ENCODE measurements at places on chromosomes 3 and 15.

GRCh38 chr3:179299999-179300613, 22.7 kb upstream of the ZNF639 start:
- DNase-seq: no peak

DNA sequence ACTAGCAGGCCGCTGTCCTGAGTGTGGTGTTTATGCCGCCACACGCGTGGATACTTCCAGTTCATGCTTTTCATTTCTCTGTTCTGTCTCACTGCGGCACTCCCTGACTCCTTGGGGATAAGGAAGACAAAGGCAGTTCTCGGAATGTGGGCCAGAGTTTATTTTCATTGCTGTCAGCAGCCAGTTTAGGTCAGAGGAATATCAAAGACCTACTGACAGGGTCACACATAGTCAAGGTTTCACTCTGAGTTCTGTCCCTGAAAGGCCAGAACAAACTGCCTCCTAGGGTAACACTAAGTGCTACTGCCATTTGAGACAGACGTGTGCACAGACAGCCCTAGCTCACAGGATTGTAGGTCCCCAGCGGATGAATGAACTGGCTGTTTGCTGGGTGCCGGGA, 27.3 kb upstream of the SPTBN5 start:
- no peak for DNase-seq

GRCh38 chr15:31329640-31330010, 3.0 kb downstream of the KLF13 start:
- DNase-seq: no peak

GRCh38 chr3:112247350-112247749, 46.7 kb downstream of the SLC9C1 start:
- DNase-seq: no peak

GRCh38 chr3:155420881-155421486, 127.5 kb upstream of the STRIT1 start:
- DNase-seq: no peak

DNA sequence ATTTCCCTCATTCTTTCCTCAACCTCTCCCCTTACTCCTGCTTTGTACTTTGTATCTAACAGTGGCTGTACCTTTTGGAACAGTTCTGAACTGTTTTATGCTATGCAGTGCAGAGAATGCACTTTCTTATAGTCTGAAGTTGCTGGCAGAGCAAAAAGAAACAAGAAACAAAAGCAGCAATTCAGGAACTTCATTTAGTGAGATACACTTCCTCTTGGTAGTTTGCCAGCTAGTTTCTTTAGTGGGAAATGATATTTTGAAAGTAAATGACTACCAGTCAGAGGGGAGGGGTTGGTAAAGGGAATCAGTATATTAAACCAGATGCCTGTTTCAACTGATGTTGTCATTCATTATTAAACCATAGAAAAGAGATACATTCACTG, 55.0 kb upstream of the CHD2 start:
- DNase-seq: no peak

DNA sequence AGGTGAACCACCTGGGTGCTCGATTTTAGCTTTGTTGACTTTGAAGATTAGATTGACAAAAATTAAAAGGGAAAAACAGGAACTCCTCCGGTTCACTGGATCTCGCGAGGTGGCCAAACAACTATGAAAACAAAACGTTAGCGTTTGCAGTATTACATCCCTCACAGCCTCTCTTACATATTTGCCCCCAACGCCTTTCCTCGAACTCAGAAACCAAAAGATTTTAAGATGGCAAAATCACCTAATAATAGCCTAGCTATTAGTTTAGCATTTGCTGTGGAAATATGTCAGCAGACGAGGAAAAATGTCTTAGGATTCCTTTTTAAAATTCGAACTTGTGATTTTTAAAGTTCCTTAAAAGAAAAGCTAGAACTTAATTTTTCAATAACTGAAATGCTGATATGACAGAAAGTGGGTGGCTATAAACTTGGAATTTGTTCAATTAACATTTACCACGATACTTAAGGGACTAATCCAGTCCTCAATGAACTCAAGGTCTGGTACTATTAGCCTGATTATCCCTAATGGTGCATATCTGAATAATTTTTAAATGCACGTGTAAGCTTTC, 491 bp upstream of the SENP7 start:
- no peak for DNase-seq

- DNase-seq: no peak
Measured at GRCh38 chr3:46462111-46462510, 2.6 kb downstream of the LTF start.

- DNase-seq: no peak
Measured at GRCh38 chr3:154781595-154781994, 298.5 kb upstream of the MME start.

DNA sequence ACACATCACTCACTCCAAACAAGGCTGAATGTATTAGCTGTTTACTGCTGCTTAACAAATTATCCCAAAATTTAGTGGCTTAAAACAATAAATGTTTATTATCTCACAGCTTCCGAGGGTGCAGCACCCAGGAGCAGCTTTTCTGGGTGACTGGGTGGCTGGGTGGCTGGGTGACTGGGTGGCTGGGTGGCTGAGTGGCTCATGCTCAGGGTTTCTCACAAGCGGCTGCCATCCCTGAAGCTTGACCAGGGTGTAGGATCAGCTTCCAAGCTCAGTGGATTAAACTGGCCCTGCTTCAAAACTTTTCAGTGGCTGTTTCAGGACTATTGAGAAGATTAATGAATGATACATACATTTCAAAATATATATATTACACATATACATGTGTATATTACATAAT, 2.3 kb upstream of the CYP11A1 start:
- no peak for DNase-seq

GRCh38 chr3:155704771-155705559, 39.9 kb downstream of the PLCH1 start:
- no peak for DNase-seq

DNA sequence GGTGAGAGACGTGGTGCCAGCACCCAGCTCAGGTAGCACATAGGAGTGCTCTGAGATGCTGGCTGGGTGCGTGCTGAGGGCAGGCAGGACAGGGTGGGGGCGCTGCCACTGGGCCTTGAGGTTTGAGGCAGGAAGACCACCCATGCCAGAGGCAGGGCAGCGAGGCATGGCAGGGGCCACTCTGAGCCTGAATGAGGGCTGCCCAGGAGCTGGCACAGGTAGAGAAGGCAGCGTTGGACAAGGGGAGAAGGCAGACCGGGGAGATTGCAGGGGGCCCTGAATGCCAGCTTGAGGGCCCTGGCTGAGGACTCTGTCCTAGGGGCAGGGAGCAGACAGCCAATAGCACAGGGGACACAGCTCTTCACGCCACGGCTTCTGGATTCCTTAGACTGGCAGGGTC, 50.2 kb downstream of the ADAMTS7 start:
- DNase-seq: no peak

DNA sequence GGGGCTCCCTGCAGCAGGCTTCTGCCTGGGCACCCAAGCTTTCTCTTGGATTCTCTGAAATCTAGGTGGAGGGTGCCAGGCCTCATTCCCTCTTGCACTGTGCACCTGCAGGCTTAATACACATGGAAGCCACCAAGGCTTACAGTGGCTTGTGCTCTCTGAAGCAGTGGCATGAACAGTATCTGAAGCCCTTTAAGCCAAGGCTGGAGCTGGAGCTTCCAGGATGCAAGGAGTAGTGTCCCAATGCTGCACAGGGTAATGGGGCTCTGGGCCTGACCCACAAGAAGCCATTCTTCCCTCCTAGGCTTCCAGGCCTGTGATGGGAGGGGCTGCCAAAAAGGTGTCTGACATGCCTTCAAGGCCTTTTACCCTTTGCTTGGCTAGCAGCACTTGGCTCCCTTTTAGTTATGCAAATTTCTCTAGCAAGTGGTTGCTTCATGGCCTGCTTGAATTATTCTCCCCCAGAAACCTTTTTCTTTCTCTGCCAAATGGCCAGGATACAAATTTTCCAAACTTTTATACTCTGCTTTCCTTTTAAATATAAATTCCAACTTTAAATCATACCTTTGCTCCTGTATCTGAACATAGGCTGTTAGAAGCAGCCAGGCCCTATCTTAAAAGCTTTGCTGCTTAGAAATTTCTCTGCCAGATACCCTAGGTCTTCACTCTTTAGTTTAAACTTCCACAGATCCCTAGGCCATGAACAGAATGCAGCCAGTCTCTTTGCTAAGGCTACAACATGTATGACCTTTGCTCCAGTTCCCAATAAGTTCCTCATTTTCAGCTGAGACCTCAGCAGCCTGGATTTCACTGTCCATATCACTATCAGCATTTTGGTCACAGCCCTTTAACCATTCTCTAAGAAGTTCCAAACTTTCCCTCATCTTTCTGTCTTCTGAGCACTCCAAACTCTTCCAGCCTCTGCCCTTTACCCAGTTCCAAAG, 201.1 kb upstream of the LRRFIP2 start:
- DNase-seq: no peak

DNA sequence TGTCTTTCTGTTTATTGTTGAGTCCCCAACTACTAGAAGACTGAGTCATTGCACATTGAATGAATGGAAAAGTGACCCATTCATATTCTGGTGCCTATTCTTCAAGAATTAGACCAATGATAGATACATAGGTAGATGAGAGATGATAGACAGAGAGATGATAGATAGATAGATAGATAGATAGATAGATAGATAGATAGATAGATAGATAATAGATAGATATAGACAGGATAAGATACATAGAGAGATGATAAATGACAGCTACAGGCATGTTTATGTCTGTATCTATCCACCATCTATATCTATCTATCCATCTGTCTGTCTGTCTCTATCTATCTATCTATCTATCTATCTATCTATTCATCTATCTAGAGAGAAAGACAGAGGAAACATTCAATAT, 170.3 kb upstream of the ARRDC4 start:
- DNase-seq: no peak

- no peak for DNase-seq
Measured at GRCh38 chr3:22928216-22929110, 274.7 kb upstream of the UBE2E2 start.

GRCh38 chr15:85722374-85723152, 72.2 kb downstream of the KLHL25 start:
- DNase-seq: no peak

DNA sequence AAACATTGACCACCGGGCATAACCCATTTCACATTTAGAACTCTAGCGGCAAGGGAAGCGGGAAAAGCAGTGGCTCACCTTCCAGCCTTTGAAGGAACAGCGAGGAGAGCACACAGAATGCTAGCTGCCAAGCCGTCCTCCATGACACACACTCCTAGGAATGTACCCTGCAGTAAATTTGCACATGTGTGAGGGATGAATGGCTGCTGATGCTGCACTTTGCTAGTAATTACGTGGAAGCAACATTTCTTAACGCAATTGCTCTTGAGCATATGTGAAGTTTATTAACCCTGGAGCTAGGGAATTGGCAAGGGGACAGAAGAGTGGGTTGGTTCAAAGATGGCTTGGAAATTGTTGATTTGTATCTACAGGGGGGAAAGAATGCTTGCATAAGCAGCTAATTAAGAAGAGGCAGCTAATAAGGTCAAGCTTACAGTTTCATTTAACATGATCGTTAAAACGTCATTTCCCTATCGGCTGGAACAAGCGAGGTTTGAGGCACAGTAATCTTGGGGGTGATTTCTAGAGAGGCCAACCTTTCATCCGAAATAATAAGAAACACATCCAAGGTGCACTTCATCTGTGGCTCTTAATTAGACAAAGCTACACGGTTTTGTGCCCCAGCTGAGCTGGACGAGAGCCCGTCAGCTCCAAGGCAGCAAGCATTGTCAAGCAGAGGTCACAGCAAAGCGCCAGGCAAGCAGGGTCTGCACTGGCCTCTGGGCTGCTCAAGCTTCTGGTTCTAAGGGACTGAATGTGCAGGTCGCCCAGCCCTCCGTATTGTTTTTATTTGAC, 123.4 kb downstream of the CHSY1 start:
- no peak for DNase-seq

DNA sequence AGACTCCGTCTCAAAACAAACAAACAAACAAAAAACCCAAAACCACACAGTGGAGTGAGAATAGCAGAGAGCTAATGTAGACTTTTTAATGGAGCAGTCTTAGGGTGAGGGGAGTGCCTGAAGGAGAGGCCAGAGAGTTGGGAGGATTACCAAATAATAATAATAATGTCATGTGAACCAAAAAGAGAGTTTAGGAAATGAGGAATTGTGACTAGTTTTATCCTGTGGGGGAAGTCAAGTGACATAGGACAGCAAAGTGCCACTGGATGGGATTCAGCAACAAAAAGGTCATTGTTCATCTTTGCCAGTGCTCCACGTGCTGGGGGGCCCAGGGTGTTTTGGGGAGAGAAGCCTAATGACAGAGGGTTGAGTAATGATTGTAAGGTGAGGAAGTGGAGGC, 12.9 kb downstream of the GPR87 start:
- DNase-seq: no peak

GRCh38 chr15:25175033-25175788, 220.4 kb downstream of the SNRPN start:
- no peak for DNase-seq

DNA sequence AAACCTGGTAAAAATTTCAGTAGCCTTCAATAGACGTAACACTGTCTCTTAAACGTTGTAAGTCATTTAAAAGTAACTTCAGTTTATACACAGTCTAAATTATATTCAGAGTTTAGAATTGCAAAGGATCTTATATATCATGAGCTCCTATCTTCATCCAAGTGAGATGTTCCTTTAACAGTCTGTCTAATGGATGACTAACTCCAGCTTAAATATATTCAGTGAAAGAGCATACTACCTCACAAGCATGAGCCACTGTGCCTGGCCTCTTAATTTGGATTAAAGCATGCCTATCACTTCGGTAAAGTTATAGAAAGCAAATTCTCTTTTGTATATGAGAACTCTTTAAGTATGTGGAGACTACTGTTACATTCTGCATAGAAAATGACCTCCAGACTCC, 7.0 kb downstream of the FYTTD1 start:
- DNase-seq: no peak

DNA sequence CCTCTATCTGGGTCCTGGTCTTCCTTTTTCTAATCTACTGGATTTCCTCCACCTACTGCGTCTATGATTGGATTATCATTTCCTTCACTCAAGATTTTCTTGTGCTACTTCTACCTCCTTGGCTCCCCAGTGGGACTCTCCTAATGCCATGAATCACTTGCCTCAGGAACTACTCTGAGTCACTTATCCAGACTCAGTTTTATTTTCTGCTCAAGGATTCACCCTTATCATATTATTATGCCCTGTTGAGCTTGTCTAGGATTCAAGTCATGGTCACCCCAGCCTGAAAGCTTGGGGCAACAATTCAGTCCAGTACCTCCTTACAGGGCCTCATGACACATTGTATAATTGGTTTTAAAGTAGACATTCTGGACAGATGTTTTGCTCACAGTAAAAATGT, 968.1 kb downstream of the ROBO1 start:
- DNase-seq: no peak

DNA sequence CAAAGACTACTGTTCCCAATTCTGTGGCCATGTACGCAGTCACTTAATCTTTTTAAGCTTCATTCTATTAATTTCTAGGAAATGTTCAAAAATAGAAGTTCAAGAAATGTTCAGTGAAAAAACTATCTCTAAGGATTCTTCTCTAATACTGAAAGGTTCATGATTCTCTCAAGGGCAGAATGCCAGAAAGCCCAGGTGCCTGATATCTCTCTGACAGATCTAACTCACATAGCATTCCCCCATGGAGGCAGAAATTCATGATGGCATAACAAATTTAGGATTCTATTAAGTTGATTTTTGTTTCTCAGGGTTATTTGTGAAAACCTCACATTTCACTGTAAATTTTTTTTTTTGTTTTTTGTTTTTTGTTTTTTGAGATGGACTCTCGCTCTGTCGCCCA, 17.5 kb downstream of the CHRM5 start:
- DNase-seq: no peak

GRCh38 chr15:92271179-92271578, 122.5 kb upstream of the ST8SIA2 start:
- no peak for DNase-seq
